ENCODE measurements at places on chromosomes 1 and 21. TPM values are rescaled to one million over a fixed set of nuclear protein-coding genes. Genes with fewer than 3 reads are reported as not detected.
A peak's percentile ranks its signal among the peaks of the same experiment; 100 is the strongest.

DNA sequence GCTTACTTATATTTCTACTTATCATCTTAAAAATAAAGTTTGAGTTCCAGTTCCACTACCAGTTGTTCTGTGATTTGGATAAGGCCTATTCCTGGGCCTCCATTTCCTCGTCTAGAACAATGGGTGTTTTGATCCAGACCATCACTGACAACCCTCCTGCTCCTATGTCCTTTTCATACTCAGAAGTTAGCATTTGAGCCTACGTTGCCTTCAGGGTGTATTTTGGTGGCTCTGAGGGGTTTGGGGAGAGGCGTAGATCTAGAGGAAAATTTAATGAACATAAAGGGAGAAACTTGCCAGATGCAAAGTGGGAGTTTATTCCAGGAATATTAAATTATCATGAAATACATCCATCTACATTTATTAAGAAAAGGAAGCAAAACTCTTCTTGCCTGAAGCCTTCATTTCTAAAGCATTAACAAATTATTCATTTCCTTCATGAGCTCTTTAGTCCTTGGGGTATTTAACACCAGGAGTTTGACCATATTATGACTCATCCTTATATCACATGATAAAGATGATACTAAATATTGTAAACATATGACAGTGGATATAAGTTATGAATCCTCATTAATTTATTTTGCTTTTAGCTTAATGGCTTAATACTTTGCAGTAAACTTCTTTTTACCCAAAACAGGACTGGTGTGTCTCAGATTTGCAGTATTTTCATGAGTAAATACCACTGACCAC lies 47.2 kb upstream of the SYT14 start:
- H3K27me3 ChIP-seq: peaks cover 5% of the 10 kb centered on the region
- H3K36me3 ChIP-seq: no peaks in the 10 kb centered on the region
- DNase-seq: no peak
- H3K27ac ChIP-seq: no peak overlapping the region
- H3K4me1 ChIP-seq: no peaks in the 10 kb centered on the region
- H3K4me3 ChIP-seq: no peak overlapping the region

DNA sequence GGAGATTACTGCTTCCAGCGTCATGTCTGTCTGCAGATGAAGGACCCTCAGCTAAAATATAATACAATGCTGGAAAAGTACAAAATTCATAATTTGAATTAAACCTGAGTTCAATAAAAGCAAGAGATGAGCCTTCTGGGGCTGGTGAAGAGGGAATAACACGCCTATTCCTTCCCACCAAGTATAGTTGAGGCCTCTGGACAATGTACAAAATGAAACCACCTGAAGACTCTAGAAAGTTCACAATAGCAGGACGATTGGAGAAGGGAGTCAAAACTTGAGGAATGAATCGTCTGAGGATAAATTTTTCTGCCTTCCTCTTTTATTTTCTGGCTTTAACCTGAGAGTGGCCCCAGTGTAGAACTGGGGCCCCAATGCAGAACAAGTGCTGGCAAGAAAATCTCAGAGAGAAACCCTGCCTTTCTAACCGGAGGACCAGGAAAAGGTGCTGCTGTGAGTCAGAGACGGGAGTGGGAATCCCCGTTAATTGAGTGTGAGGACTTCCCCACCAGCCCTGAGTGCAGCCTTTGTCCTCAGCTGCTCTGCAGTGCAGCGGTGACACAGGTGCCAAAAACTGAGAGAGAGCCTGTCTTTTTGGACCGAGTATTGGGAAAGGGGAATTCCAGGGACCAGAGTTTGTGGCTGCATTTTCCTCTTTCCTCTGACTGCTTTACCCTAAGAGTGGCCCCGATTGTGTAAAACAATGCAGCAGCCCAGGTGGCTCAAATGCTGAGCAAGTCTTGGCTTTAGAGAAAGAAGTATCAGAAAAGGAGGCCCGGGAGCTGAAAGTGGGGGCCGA lies 264.9 kb downstream of the DYRK1A start:
- H3K27me3 ChIP-seq: peaks cover 1% of the 10 kb centered on the region
- peaks cover 5% of the 10 kb centered on the region for H3K4me1 ChIP-seq
- no peak overlapping the region for H3K27ac ChIP-seq
- no peaks in the 10 kb centered on the region for H3K36me3 ChIP-seq
- H3K4me3 ChIP-seq: peak overlapping the region; percentile 10

DNA sequence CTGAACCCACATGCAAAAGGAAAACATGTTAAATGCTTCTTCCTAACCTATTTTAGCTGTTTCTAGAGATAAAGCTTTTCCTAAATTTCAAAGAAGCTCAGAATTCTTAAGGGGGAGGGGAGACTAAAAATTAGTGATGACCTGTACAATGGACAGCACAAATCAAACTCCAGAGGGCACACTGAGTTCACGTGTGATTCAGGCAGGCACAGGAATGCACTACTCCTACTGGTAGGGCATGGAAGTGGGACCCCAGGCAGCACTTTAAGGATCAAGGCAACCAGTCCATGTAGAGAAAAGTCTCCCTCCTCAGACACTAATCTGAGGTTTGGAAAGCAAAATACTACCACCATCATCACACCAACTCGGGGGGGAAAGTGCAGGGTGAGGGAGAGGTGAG lies 31.3 kb upstream of the CLCA4 start:
- H3K36me3 ChIP-seq: no peaks in the 10 kb centered on the region
- no peak overlapping the region for H3K4me3 ChIP-seq
- no peak for DNase-seq
- no peaks in the 10 kb centered on the region for H3K27me3 ChIP-seq
- no peak overlapping the region for H3K27ac ChIP-seq

DNA sequence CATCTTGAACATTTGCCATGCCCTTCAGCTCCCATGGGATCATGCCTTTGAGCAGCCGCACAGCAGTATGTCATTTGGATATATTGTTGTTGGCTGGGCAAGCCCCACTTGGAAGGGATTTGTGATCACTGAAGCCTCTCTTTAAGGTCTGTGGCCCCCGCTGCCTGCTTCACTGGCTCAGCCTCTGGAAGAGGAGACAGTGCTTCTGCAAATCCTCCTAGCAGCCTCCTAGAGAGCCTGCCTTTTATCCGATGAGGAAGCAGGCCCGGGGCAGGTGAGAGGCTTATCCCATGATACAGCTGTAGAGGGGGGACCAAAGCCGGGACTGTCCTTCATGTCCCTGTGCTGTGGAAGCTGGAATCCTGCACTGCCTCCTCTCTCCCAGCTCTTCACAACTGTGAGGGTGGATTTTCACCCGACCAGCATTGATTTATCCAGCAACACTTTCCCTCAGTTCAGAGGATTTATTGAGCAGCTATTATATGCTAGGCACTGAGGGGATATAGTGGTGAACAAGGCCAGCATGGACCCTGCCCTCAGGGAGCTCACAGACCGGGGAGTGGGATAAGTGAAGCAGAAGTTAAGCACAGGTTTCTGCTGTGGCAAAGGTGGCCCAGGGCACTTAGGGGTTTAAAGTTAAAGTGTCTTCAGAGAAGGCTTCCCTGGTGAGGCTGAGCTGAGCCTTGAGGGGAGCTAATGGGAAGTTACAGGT lies 3.9 kb downstream of the TMEM61 start:
- no peak overlapping the region for H3K27ac ChIP-seq
- H3K36me3 ChIP-seq: no peaks in the 10 kb centered on the region
- H3K4me1 ChIP-seq: peaks cover 9% of the 10 kb centered on the region
- no peaks in the 10 kb centered on the region for H3K27me3 ChIP-seq

GRCh38 chr1:184215274-184215925 lies 163.9 kb downstream of the TSEN15 start:
- H3K27ac ChIP-seq: no peak overlapping the region
- H3K4me1 ChIP-seq: no peaks in the 10 kb centered on the region
- no peak overlapping the region for H3K4me3 ChIP-seq
- H3K36me3 ChIP-seq: no peaks in the 10 kb centered on the region
- DNase-seq: no peak

- no peaks in the 10 kb centered on the region for H3K36me3 ChIP-seq
- H3K27me3 ChIP-seq: peaks cover 2% of the 10 kb centered on the region
- H3K4me3 ChIP-seq: no peak overlapping the region
- peak; percentile 33 for DNase-seq
Measured at GRCh38 chr1:232704694-232705680, 75.1 kb upstream of the SIPA1L2 start.

C1orf167 gene
- 1.8 TPM for total RNA-seq

AGRN gene
- total RNA-seq: 3.4 TPM

GRCh38 chr1:61386770-61387169 lies 304.4 kb downstream of the NFIA start:
- no peak overlapping the region for H3K4me3 ChIP-seq
- H3K4me1 ChIP-seq: peaks cover 8% of the 10 kb centered on the region
- no peaks in the 10 kb centered on the region for H3K27me3 ChIP-seq
- H3K27ac ChIP-seq: no peak overlapping the region
- peaks cover 6% of the 10 kb centered on the region for H3K36me3 ChIP-seq

GRCh38 chr1:145927916-145928643 lies 796 bp upstream of the RBM8A start:
- H3K4me1 ChIP-seq: peaks cover 17% of the 10 kb centered on the region
- peak overlapping the region; percentile 78 for H3K4me3 ChIP-seq
- no peak for DNase-seq

LAMTOR5 gene
- 206 TPM for total RNA-seq

ITGB2 gene
- 10.7 TPM for total RNA-seq

- no peak for DNase-seq
- no peaks in the 10 kb centered on the region for H3K4me1 ChIP-seq
- H3K27ac ChIP-seq: no peak overlapping the region
- no peak overlapping the region for H3K4me3 ChIP-seq
Measured at GRCh38 chr21:43614839-43615238, 44.4 kb downstream of the HSF2BP start.

DNA sequence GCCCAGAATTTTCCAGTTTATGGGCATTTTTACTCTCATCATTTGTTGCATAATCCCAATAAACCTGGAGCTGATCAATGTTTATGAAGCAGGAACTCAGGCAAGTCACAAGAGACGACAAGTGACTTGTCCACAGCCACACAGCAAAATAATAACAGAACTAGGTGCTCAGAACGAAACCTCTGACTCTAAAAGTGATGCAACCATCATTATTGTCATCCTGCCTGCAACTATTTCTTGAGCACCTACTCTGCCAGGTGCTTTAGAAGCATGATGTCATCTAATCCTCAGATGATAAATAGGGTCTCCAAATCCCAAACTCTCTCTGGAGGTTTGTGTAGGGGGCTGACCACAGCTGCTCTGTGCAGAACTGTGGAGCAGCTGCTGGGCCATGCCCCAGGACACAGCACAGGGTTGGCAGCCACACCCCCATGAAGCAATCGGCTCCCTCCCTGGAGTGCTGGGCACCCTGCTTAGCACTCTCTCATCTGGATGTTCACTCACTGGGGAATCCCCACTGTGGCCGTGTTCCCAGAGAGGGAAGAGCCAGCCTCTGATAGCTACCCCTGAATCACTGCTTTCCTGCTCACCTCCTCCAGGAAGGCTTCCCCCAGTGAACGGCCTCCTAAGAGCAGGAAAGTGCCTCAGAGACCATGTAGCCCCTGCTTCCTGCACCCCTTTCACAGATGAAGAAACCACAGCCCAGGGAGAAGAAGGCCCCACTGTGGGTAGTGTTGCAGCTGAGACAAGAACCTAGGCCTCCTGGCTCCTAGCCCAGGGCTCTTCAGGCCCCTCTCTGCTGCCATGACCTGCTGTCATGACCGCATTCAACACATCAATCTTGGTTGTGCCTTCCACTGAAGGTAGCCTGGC lies 2.1 kb downstream of the TTC22 start:
- H3K4me1 ChIP-seq: peaks cover 5% of the 10 kb centered on the region
- no peak overlapping the region for H3K4me3 ChIP-seq

- no peaks in the 10 kb centered on the region for H3K36me3 ChIP-seq
- no peak overlapping the region for H3K4me3 ChIP-seq
- H3K4me1 ChIP-seq: no peaks in the 10 kb centered on the region
- no peak for DNase-seq
Measured at GRCh38 chr1:162357681-162358266, 18.9 kb downstream of the SPATA46 start.

DNA sequence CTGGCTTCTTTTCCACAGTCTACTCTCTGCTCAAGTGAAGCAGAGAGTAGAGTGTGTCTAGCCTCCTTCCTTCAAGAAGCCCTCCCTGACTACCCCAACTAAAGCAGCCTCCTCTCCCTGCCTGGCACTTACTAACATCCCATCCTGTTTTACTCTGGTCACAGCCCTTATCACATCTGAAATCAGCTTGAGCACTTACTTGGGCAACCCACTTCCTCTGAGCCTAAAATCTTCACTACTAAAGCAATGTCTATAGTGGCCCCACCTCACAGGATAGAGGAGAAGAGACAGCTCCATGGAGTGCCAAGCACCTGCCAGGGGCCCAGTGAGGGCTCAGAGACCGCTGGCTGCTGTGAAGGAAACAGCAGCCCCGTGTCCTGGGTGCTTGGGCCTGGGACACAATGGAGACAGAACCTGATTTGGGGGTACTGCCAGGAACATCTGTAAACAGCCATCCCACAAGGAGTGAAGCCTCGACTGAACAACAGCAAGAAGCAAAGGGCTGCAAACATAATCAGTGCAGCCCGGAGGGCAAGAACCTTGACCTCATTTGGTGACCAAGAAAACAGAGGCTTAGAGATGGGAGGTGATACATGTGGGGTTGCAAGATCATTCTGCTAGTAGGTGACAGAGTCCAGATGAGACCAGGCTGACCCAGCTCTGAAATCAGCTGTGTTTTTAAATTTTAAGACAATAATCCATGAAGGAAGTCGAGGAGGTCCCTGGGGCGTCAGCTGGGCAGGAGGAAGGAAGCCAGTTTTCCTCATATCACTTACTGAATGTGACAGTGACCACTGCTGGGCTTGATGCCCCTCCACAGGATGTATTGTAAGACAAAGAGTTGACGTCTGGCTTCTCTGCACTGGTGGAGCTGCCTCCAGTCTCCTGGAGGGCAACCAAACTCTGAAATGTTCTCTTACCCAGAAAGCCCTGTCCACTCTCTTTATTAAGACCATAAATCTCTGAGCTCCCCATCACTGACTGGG lies 710.6 kb downstream of the MATN1 start:
- H3K4me3 ChIP-seq: no peak overlapping the region
- no peaks in the 10 kb centered on the region for H3K27me3 ChIP-seq
- DNase-seq: no peak
- H3K27ac ChIP-seq: no peak overlapping the region
- H3K36me3 ChIP-seq: no peaks in the 10 kb centered on the region

- no peak for DNase-seq
- H3K27me3 ChIP-seq: no peaks in the 10 kb centered on the region
- H3K36me3 ChIP-seq: no peaks in the 10 kb centered on the region
- peak overlapping the region; percentile 91 for H3K4me3 ChIP-seq
- H3K27ac ChIP-seq: peak overlapping the region; percentile 96
- H3K4me1 ChIP-seq: peaks cover 24% of the 10 kb centered on the region
Measured at GRCh38 chr1:184385865-184386311, 941 bp upstream of the C1orf21 start.

MTARC2 gene
- 9.2 TPM for total RNA-seq

STUM gene
- total RNA-seq: 1.2 TPM

SMIM1 gene
- 1.7 TPM for total RNA-seq

CELA3B gene
- total RNA-seq: not detected

GRCh38 chr1:226296911-226297310 lies 12.1 kb downstream of the LIN9 start:
- no peak for DNase-seq
- H3K4me1 ChIP-seq: no peaks in the 10 kb centered on the region
- H3K36me3 ChIP-seq: peaks cover 54% of the 10 kb centered on the region
- H3K4me3 ChIP-seq: no peak overlapping the region
- no peak overlapping the region for H3K27ac ChIP-seq

GUCA2A gene
- 0.44 TPM for total RNA-seq

All from psoas muscle (tissue), 8 donors.